Natural killer cell (primary cell): ENCODE measurements at places on chromosomes 11 and 22. TPM values are rescaled to one million over a fixed set of nuclear protein-coding genes. Genes with fewer than 3 reads are reported as not detected.

DNA sequence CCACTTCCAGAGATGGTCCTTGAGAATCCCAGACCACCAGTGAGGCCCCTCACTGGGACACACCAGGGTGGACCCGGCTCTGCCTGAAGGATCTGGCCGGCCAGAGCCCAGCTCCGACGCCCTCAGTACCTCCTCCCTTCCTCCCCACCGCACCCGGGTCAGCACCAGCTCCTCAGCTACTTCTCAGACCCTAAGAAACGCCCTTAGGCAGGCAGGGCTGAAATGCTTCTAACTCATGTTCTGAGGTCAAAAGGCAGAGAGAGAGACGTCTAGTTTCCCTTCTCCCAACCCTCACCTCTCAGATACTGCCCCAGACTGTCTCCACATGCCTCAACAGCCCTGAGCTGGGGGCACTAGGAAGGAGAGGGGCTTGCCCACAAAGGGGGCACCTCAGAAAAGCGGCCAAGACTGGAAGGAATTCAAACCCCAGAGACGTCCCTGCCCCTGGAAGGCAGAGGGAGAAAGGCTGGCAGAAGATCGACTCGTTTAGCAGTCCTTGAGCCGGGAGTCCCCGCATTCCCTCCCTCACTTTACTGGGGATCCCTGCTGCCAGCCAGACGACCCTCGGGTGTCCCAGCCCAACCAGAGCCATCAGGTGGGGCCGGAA is 539 bp downstream of the USH1C start:
- peaks cover 6% of the 10 kb centered on the region for H3K4me1 ChIP-seq
- H3K36me3 ChIP-seq: no peaks in the 10 kb centered on the region
- peaks cover 5% of the 10 kb centered on the region for H3K27me3 ChIP-seq
- H3K4me3 ChIP-seq: no peak overlapping the region
- no peak overlapping the region for H3K27ac ChIP-seq

GRCh38 chr11:70360211-70360610 is 38.1 kb upstream of the CTTN start:
- peaks cover 42% of the 10 kb centered on the region for H3K36me3 ChIP-seq
- no peak overlapping the region for H3K4me3 ChIP-seq
- H3K27ac ChIP-seq: no peak overlapping the region
- no peak for DNase-seq
- peaks cover 4% of the 10 kb centered on the region for H3K27me3 ChIP-seq

GRCh38 chr22:21796863-21797262 is 61.3 kb upstream of the YPEL1 start:
- DNase-seq: no peak
- no peaks in the 10 kb centered on the region for H3K27me3 ChIP-seq
- peaks cover 52% of the 10 kb centered on the region for H3K36me3 ChIP-seq
- H3K4me3 ChIP-seq: no peak overlapping the region
- no peaks in the 10 kb centered on the region for H3K4me1 ChIP-seq
- H3K27ac ChIP-seq: no peak overlapping the region

DNA sequence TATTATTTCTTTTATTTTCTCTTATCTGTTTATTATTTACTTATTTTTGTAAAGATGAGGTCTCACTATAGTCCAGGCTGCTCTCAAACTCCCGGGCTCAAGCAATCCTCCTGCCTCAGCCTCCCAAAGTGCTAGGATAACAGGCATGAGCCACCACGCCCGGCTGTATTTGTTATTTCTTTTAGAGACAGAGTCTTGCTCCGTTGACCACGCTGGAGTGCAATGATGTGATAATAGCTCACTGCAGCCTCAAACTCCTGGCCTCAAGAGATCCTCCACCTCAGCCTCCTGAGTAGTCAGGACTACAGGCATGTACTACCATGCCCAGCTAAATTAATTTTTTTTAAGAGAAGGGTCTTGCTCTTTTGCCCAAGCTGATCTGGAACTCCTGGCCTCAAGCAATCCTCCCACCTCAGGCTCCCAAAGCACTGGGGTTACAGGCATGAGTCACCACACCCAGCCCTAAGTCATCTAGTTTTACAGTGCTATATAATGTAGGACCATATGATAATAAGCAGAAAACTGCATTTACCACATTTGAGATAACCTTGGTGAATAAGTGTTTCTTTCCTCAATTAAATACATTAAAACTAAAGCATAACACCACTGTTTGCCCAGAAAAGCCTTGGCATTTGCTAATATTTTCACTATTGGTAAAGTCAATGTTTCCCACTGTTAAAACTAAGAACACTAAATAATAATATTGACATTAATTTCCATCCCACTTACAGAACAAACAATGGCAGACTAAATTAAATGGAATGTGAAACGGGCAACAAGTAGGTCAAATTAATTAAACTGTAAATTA is 127.5 kb downstream of the SIK3 start:
- no peaks in the 10 kb centered on the region for H3K36me3 ChIP-seq
- peaks cover 8% of the 10 kb centered on the region for H3K4me1 ChIP-seq
- H3K27ac ChIP-seq: no peak overlapping the region
- DNase-seq: no peak
- H3K4me3 ChIP-seq: no peak overlapping the region

CHRNA10 gene
- 0.45 TPM for total RNA-seq

MAPK8IP2 gene
- total RNA-seq: 0.18 TPM

DNA sequence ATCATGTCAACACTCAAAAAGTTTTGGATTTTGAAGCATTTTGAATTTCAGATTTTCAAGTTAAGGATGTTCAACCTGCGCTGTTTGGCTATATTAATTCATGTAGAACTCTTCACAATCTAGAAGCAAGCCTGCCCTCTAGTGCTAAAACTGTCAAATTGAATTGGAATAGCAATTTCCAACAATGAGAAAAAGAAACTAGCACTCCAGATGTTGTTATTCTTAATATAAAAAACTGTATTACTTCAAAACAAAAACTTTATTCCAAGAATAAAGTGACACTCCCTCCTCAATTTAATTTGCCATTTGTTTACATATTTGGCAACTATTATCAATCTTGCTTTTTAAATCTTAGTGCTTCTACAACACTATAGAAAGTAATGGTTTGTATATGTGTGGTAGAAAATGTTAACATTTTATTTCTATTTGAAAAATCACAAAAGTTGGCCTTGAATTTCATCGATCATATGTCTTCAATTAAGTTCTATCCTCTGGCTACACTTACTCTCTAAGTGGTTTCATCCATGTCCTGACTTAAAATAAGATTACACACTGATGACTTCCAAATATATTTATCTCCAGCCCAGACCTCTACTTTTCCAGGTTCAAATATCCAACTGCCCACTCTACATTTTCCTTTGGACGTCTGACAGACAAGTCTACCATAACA is 36.6 kb downstream of the DCUN1D5 start:
- H3K27ac ChIP-seq: no peak overlapping the region
- H3K36me3 ChIP-seq: peaks cover 7% of the 10 kb centered on the region
- no peaks in the 10 kb centered on the region for H3K27me3 ChIP-seq
- H3K4me3 ChIP-seq: no peak overlapping the region

DNA sequence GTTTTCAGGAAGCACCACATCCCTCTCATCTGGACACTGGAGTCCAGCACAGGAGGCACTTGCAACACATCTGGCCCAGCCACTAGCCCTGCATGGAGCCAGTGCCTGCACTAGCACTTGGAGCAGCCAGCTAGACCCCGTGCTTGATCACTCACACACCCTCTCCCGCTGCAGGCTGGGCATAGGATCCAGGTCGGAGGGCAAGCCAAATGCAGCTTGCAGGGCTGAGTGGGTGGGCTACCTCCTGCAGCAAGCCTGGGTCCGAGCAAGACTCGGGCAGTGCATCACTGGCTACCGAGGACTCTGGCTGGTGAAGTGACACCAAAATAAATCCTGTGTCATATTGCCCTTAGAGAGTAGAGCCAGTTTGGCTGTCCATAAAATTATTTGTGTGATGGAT is 1795.4 kb downstream of the LRRC4C start:
- H3K36me3 ChIP-seq: no peaks in the 10 kb centered on the region
- no peaks in the 10 kb centered on the region for H3K4me1 ChIP-seq
- H3K4me3 ChIP-seq: no peak overlapping the region

GRCh38 chr11:58592760-58593472 is 14.1 kb downstream of the ZFP91 start:
- no peak for DNase-seq
- no peaks in the 10 kb centered on the region for H3K4me1 ChIP-seq
- peaks cover 6% of the 10 kb centered on the region for H3K36me3 ChIP-seq
- no peak overlapping the region for H3K4me3 ChIP-seq
- no peak overlapping the region for H3K27ac ChIP-seq
- no peaks in the 10 kb centered on the region for H3K27me3 ChIP-seq
